ENCODE measurements at places on chromosomes 1 and 21. TPM values are rescaled to one million over a fixed set of nuclear protein-coding genes. Genes with fewer than 3 reads are reported as not detected.

DNA sequence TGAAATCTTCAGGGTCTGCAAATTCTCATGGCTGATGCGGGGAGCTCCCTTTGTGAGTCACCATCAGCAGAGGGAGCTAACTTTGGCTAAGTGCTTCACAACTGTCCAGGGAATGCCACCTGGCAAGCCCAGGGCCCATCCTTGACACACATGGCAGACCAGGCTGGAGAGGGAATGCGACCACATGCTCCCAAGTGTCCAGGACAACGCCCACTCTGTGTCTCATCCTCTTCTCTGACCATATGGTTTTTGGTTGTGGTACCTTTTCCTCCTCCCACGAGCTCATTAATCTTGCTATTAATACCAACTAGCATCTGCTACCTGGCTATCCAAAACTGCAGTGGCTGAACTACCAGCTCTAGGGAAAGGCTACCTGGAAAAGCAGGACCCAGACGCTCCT, 37.1 kb upstream of the CLSTN1 start:
- DNase-seq, result no peak

- DNase-seq, result no peak
Observed at GRCh38 chr1:156090138-156090839, 8.0 kb upstream of the MEX3A start.

DNA sequence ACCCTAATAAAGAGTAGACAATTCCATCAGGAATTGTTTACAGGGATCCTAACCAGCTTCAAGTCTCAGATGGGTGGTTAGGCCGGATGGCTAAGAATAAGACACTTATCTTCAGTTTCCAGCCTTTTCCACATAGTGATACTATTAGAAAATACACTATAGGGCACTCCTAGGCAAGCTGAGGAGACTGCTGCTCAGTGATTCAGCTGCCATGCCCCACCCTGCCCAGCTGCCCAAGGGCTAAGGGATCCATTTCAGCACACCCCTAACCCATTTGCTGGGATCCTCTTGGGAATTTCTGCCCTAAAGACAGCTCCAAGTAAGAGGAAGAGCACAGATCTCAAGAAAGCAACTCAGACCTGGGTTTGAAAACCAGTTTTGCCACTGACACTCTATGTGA, 31.9 kb downstream of the PLPP3 start:
- DNase-seq, result no peak

DNA sequence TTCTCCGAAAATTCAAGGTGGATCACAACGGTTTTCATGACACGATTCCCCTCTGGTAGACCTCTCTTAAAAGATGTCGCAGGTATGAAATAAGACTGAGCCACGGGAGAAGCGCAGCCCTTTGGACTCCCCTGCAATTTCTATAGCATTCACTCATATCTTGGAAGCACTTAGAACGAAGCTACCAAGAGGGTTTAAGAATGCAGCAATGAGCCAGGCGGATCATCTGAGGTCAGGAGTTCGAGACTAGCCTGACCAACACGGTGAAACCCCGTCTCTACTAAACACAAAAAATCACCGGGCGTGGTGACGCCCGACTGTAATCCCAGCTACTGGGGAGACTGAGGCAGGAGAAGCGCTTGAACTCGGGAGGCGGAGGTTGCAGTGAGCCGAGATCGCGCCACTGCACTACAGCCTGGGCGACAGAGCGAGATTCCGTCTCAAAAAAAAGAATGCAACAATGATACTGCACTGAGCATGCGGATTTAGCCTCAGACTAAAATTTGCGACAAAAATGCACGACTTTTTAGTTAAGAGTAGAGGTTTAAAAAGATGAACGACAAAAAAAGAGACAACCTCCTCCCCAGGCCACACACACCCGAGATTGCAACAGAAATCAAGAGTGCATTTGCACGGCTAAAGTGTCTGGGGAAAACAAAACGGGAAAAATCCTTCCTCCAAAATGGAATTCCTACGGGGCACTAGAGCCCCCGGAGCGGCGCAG, 743 bp downstream of the TOMM20 start:
- DNase-seq, result no peak

- DNase-seq, result no peak
Observed at GRCh38 chr1:91243171-91243570, 161.5 kb downstream of the HFM1 start.

DNA sequence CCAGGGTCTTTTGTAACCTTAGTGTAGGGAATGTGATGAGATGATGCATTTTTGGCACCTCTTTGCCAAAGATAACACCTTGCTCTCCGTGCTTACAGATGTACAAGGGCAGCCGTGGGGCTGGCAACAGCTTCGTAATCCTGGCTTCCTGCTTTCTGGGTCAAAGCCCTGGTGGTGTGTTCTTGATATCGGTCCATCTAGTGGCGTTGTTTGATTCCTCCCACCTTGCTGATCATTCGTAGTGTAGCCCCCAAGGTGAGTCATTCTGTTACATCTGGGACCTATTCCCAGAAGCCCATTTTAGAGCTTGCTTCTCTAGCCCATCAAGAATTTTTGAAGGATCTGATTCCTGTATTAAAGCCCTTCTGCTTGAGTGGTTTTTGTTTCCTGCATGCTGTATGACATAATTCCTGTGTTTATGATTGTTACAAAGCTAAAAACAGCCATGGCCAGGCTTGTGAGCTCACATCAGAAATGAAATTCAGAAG, 7.0 kb upstream of the CCT8 start:
- DNase-seq, result no peak

DNA sequence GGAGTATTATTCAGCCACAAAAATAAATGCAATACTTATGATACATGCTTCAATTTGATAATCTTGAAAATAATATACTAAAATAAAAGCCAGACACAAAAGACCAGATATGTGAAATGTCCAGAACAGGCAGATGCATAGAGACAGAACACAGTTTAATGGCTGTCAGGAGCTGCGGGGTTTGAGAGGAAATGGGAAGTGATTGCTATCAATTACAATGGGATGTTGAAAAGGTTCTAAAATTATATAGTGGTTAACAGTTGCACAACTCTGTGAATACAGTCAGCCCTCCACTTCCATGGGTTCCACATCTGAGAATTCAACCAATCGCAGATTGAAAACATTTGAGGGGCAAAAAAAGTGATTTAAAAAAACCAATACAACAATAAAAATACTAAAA, 54.0 kb downstream of the LTN1 start:
- no peak for DNase-seq

DNA sequence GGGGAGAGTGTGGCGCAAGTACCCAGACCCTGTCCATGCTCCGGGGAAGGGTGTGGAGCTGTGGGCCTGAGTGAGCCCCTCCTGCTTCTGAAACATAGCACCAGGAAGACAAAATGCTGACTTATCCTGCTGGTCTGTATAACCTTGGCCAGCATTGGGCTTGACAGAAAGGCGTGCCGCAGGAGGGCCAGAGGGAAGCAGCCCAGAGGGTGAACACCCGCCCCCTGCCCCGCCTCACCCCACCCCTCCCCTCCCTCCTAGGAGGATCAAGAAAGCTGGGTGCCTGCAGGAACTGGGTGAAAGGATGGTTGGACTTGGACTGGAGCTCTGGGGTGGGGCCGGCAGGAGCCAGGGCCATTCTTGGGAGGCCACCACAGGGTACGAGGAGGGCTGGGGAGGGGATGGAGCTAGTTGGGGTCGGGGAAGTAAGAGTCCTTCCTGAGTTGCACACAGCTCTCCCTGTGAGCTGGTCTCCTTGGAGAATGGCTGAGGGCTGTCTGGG, 27.1 kb downstream of the PTPRF start:
- DNase-seq, result no peak

GRCh38 chr1:81549588-81550127, 251.1 kb upstream of the ADGRL2 start:
- DNase-seq, result no peak

DNA sequence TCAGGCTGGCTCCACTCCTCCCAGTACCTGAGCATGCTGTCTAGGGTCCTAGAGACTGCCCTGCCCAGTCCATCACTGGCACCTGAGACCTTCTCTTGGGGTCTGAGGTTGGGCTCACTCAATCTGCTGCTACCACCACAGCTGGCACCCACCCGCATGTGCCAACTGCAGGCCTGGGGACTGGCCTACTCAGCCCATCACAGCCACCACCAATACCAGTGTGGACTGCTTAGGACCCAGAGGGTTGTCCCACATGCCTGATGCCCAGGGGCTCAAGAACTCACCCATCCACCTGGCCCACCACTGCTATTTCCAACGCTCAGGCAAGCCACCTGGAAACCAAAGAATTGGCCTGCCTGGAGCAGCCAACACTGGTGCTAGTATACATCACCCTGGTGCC, 63.5 kb downstream of the CYP4B1 start:
- no peak for DNase-seq

CD164L2 gene
- not detected for total RNA-seq

SPATA21 gene
- total RNA-seq, result not detected

CXADR gene
- 28.6 TPM for total RNA-seq

ETV3 gene
- 21.7 TPM for total RNA-seq

Data from heart right ventricle (tissue), 16 donors.